Stimulated activated CD8-positive, alpha-beta memory T cell treated with anti-CD3 and anti-CD28 coated beads, Interleukin-12 subunit alpha, Interleukin-12 subunit beta, amount 100 ng/mL, for 1 hour (primary cell): ENCODE measurements at places on chromosomes 11 and 22.

GRCh38 chr11:111520560-111520959 lies 6.0 kb downstream of the HOATZ start:
- DNase-seq, result no peak

- no peak for DNase-seq
Observed at GRCh38 chr11:33040033-33040861, 875 bp downstream of the TCP11L1 start.

DNA sequence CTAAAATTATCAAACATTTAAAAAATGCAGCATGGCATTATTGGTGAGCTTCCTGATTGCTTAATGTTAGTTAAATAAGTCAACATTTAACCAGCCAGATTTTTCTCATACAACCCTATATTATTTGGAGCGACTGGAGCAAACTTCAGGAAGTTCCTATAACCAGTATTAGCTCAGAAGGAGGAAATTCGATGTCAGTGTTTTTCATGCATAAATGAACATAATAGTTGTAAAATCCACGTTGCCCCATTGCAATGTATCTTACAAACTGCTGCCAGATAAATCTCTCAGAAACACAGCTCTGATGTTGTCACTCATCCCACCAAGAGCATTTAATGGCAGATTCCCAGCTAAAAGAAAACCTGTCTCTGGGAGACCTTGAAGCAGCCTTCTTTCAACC lies 278.5 kb downstream of the CASP12 start:
- DNase-seq, result no peak

GRCh38 chr11:12469451-12469850 lies 92.1 kb downstream of the PARVA start:
- no peak for DNase-seq

- DNase-seq, result no peak
Observed at GRCh38 chr11:124519850-124520549, 23.5 kb downstream of the OR8B12 start.

- no peak for DNase-seq
Observed at GRCh38 chr22:23531966-23532705, 48.0 kb downstream of the IGLL1 start.

DNA sequence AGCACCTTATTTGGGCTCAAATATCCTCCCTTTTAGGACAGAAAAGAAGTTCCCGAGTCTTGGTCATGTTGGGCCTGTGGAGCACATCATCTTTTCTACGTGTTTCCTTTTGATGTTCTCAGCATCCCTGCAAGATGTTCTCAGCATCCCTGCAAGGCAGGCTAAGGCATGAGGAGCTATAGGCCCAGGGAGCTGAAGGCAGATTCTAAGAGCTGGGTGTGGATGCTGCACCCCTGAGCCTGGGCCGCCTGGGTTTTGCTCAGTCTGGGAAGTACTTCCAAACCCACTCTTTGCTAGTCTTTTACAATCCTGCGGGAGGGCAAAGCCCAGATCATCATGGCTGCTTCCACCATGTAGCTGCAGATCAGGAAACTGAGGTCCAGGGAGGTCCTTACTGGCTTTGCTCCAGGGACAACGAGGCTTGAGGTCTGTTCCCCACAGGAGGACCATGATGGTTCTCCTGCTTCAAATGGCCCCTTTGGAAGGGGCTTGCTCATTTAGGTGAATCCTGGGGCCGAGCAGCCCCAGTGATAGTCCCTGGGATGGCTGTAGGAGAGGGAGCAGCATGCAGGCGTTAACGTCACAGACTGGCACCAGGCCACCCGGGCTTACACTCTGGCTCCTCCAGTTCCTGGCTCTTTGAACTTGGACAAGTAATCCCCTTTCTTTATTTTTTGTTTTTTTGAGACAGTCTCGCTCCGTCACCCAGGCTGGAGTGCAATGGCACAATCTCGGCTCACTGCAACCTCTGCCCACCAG lies 10.6 kb downstream of the LRRC75B start:
- DNase-seq, result no peak

DNA sequence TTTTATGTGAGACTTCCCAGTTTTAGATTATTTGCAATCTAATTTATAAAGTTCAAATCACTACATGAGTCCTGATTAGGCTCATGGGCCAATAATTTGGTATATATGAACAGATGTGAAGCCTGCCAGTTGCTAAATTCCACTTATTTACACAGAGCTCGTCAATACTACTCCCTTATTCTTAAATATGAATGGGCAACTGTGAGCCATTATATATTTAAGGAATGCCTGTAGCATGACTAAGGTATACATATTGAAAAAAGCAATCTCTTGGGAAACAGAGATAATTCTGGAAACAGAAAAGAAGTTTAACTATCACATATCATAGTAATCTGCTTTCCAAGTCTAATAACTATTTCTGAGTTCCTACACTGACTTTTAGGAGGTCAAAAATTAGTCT lies 27.0 kb downstream of the RBMXL2 start:
- no peak for DNase-seq

DNA sequence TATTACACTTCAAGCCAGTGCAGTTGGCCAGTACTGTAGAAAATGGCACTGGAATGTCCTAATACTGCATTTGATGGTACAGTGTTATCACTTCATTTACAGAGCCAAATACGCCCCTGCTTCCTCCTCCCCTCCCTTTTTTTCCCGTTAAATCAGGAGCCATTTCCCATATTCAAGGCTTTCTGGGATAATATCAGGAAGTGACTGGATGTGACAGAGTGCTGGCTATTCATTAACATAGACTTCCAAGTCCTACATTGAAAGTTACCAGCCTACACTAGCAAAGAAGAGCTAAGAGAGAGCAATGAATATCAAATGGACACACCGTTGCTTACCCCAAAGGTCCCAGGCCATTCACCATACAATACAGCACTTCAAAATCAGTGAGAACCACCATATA lies 32.1 kb upstream of the ABCC8 start:
- DNase-seq, result no peak

DNA sequence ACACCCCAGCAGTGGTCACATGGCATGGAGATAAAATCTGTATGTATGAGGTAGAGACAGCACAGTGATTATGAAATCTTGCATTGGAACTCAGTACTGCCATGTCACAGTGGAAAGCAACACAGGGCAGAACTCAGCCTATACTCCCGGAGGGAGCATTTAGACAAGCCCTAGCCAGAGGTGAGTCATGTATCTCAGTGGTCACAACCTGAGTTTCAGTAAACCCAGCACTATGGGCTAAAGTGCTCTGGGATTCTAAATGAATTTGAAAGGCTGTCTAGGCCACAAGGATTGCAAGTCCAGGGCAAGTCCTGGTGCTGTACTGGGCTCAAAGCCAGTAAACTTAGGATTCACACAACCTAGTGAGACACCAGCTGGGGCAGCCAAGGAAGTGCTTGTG lies 1717.1 kb upstream of the RAG2 start:
- no peak for DNase-seq

DNA sequence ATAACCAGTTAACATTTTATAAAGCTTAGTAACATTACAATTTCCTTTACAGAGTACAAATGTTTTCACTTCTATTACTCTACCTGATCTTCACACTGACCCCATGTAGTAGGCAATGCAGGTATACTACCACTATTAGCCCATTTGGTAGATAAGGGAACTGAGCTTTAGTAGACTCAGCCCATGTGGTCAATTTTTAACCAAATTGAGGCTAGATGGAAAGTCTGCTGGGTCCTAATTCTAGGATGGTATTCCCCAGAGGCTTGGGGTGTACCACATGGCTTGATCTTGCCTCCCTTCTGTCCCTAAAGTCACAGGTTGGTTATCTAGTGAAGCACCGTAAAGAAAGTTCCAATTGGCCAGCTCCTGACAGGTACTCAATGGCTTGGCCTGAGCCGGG lies 48.2 kb downstream of the NRXN2 start:
- DNase-seq, result no peak

- no peak for DNase-seq
Observed at GRCh38 chr11:75365711-75366181, 14.3 kb upstream of the ARRB1 start.

DNA sequence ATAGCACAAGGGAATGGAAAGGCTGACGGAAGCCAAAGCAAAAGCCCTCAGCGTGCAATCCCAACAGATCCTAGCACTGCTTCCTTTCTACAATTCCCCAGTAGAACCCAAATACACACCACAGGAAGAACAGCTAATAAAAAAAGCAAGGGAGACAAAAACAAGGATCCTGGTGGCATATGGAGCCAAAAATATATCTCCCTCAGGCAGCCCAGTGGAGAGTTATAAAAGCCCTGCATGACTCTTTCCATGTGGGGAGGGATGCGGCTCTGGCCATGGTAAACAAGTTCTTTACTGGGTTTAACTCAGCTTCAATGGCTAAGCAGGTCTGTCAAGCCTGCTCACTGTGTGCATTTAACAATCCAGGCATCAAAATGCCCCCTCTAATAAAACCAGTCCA lies 88.1 kb downstream of the PIWIL4 start:
- no peak for DNase-seq

DNA sequence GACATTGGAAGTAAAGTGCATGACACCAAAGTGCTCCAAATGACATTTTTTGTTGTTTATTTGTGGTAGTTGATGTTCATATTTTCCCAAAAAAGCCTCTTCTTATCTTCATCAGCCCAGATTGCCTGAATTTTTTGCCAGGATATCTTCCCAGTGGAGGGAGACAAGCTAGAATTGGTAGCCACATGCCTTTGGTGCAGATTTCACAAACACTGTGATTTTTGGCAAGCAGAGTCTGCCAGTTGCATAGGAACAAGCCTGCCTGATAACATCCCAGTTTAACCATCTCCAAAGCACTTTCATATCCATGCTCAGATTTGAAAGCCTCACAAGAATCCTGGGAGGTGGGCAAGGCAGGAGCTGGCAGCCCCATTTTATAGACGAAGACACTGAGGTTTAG lies 102.3 kb upstream of the SYT13 start:
- no peak for DNase-seq

DNA sequence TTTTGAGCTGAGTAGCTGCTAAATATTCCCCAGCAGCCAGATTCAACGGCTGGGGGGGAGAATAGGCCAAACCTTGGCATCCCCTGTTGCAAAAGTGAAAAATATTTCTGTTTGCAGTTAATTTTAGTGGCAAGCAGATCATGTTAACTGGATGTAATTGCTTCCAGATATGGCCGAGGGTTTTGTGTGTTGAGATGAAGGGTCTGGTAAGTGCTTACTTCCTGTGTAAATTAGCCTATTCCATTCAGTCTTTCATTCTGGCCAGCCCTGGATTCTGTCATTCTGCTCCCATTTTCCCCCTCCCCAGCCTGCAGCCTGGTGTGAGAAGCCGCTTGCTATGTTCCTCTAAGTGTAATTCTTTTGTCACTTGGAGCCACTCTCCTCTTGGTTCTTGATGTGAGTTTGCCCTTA lies 17.4 kb downstream of the ZBTB16 start:
- DNase-seq, result no peak

GRCh38 chr22:41052661-41053490 lies 39.5 kb upstream of the EP300 start:
- DNase-seq, result no peak

DNA sequence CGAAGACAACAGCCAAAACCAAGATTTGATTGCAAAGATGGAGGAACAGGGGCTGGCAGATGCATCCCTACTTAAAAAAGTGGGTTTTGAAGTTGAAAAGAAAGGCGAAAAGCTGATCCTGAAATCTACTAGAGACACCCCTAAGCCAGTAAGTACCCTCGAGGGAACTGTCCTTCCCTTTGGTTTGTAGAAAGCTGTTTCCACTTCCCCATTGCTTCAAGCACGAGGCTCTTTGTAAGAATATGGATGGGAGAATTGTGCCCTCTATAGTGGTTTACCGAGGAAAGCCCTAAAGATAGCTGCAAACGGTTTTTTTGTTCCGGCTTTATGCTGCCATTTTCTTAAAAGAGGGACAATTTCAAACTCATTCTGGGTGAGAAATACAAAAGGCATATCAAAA lies 133.9 kb downstream of the WNT7B start:
- no peak for DNase-seq

DNA sequence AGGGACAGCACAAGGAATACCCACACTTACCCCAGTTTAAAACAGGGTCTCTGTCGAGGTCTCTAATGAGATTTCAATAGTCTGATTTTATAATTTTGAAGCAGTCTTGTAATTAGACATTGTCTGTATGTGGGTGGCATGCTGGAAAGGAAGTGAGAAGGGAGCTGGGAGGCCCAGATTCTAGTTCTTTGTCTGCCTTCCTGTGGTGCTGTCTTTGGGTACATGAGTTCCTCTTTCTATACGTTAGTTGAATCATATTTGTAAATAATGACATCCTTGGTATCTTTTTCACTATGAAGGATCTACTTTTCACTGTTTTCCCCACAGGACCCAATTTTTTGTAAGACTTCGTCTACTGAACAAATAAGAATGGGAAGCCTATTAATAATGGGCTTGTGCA lies 42.0 kb upstream of the TENM4 start:
- DNase-seq, result no peak
